Activated T-helper 2 cell treated with anti-CD3 and anti-CD28 coated beads, Interferon-gamma antibody, Interleukin-2, Interleukin-4, amounts not matched to agents 10 μg/mL and 5 μg/mL and 100 μg/mL, durations not matched to agents 14 hours and 24 hours and 36 hours (primary cell): ENCODE measurements at places on chromosomes 1 and 21. TPM values are rescaled to one million over a fixed set of nuclear protein-coding genes. Genes with fewer than 3 reads are reported as not detected.

GRCh38 chr21:36155603-36156338, 853 bp upstream of the DOP1B start:
- DNase-seq = no peak

DNA sequence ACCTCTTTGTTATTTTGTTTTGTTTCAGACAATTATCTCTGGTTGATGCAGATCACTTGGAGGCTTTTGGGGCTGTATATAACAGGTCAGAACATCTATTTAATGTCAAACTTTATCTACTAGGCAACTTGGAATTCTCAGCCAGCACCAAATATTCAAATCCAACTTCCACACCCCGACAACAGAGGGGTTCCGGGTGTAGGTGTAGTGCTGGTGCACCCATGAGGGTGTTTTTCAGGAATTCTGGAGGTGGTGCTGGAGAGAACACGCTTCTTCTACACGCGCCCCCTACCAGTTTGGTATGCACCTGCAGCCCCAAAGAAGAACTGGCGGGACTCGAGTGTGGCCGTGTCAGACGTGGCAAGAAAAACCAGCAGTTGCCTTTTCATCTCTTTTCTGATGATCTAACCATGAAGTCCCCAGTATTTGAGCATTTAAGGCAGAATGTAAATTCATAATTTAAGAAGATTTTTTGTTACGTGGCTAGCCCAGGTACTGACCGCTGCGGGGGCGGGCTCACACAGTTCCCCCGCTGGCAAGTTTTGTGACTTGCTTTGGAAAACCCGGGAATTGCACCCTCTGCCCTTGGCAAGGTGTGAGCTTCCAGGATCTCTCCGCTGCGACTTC, 462 bp upstream of the TLCD4 start:
- peak; percentile 10 for DNase-seq

- DNase-seq = no peak
These were observed 17.6 kb downstream of the PTGER3 start for GRCh38 chr1:71030026-71030425.

DNA sequence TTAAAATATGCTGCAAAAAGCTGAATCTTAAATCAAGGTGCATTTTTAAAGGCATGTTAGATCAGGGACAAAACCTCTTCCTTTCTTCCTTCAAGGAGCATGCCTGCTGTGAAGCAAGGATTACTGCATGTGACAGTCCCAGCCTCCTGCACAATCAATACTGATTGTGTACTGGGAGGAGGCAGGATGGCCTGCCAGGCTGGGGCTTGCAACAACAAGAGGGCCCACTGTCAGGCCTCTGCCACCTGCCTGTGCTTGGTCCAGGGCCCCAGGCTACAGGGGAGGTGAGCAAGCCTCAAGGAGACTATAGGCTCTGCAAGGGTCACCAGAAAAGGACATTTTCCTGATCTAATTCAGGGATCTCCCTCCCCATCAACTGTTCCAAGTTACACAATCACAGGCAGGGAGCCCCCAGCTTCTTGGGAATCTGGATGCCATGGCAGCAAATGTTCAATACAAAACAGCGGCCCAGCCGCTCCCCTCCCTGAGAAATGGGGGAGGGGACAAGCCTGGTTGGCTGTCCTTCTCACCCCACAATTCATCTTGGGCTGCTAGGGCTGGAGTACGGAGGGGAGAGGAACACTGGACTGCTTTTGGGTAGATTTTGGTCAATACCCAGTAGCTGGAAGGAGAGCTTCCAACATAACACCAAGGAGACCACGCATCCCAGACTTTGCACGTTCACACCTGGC, 76.7 kb downstream of the SSBP3 start:
- DNase-seq = no peak

- DNase-seq = no peak
These were observed 24.1 kb upstream of the ABCG1 start for GRCh38 chr21:42194863-42195262.

- DNase-seq = no peak
These were observed 54.4 kb downstream of the KAZN start for GRCh38 chr1:14652840-14653239.

DNA sequence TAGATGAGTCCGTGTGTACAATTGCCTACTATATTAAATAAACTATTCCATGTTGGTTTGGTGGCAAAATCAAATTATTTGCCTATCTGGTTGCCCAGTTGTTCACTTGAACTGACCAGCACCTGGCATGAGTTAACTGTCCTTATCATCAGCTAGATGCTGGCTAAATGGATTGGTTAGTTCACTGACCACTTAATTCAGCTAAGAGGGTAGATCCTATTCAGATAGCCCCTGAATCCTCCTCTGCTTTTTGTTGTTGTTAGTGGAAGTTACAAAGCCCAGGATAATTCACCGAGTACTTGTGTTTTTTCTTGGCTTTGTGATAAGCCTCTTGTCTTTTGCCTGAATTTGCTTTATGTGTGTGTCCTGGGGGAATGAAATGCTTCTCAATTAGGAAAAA, 22.8 kb upstream of the CD53 start:
- no peak for DNase-seq

- DNase-seq = no peak
These were observed 31.3 kb downstream of the NEK7 start for GRCh38 chr1:198187973-198188588.

GRCh38 chr21:43916691-43917514, 51.9 kb downstream of the AGPAT3 start:
- DNase-seq = peak; percentile 62

DNA sequence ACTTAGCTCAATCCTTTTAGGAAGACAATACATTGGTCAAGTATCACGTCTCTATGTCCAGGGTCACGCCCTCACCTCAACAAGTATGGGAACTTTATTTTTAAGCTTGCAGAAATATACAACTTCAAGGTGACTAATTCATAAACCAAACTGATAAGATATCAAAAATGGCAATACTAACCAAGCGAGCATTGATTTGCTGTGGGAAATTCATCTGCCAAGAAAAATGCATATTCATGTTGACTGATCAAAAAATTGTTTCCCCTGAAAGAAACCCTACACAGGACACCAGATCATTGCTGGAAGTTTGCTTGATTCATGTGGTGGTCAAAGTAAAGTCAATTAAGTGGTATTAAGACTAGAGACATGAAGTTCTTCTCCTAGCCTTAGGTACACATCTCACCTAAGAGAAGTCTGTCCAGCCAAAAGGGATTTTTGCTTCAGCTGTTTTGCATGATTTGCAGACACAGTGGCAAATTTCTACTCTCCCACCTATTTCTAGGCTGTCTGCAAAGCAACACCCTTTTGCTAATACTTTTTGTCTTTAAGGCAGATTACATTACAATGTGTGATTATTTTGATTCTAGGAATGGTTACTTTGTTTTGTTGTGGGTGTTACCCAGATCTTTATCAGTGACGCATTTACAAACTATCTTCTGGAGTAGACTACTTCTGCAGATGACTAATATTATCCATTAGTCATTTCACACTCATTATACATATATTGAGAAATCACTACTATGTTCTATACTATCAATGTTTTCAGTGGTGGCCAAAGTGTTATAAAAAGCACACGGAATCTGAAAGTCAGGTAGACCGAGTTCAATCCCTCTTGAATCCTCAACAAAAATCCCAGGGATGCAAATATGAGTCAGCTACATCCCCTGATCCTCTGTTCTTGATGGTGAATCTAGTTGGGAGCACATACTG, 12.4 kb downstream of the SAMSN1 start:
- DNase-seq = no peak

- DNase-seq = no peak
These were observed 28.9 kb upstream of the NLRP3 start for GRCh38 chr1:247387096-247387495.

DNA sequence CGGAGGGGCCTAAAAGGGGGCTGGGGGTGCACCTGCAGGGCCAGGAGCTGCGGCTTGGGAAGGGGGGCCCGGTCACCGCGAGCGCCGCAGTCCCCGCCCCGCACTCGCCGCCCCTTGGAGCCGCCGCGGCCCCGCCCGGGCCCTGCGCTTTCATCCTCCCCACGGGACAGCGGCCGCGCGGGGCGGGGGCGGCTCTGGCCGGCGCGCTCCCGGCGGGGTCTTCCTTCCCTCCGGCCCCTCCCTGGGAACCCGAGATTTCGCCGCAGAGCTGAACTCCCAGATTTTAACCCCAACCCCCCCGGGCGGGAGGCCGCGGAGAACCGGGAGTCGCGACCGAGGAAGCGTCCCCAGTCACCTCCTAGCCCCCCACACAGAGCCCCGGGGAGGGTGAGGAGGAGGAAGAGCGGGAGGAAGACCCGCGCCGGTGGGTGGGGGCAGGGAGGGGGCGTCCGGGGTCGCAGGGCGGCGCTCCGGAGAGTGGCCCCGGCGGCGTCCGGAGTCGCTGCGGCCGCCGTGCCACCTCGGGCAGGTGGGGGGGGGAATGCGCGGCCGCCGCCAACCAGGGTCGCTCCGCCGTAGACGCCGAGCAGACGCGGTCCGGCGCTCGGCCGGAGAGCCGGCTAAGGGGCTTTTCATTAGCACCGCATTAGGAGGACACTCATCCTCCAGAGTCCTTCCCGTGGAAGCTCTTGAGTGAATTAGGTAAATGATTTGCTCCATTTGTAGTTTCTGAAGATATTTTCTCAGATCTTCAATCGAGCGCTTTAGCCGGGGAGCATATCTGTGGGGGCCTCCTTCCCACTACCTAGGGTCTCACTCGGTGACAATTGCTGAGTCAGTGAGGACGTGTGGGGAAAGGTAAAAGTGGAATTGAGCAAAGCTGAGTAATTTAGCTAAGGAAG, 31.6 kb upstream of the NFIA start:
- no peak for DNase-seq

GRCh38 chr1:173162601-173163000, 44.5 kb downstream of the TNFSF4 start:
- no peak for DNase-seq

GRCh38 chr1:74650561-74650960, 23.0 kb downstream of the ERICH3 start:
- DNase-seq = no peak

- no peak for DNase-seq
These were observed at the start of gene DPT for GRCh38 chr1:168728473-168729404. Gene DPT (minus strand): TSS chr1:168729206. CDS start chr1:168729174, 32 bp downstream.

DNA sequence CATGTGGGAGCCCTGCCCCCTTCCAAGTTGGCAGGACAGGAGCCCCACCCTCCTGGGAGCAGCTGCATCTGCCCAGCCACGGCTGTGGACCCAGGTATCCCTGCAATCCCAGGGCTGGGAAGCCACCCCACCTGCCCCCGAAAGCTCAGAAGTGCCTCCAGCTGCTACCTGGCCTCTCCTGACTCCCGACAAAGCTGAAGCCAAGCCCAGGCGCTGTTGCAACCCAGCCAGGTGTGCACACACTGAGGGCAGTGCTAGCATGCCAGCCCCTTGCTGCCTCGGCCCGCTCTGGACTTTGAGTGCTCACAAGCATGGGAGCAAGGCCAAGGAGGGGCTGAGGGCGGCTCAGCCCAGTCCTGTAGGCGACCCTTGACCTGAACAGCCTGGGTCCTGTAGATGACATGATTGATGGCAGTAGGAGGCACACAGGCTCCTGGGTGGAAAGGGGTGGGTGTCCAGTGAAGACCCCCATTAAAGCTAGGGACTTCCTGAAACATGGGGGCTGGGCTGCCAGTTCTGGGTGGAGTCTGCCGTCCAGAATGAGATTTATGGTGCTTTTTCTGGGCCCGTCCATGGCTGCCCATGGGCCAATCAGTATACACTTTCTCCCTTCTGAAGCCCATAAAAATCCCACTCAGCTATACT, 2.8 kb upstream of the SSU72 start:
- DNase-seq = no peak

GRCh38 chr21:45213392-45213791, 74.3 kb downstream of the POFUT2 start:
- no peak for DNase-seq

DNA sequence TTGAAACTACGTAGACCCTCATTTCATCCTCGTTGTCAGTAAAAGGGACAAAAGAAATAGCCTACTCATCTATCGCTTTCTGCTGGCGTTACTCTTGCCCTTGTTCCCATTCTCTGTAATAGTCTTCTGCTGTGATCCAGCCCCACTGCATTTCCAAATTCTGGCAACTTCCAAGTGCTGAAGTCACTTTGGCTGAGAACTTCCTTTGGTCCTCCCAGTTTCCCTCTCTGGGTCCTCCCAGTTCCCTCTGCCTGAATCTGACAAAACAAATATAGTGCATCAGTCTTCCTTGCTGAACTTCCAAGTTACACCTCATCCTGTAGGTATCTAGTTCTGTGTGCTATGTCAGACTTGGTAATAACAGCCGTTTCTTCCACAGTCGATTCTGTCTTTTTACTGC, 47.0 kb upstream of the PLA2G4A start:
- DNase-seq = no peak

DNA sequence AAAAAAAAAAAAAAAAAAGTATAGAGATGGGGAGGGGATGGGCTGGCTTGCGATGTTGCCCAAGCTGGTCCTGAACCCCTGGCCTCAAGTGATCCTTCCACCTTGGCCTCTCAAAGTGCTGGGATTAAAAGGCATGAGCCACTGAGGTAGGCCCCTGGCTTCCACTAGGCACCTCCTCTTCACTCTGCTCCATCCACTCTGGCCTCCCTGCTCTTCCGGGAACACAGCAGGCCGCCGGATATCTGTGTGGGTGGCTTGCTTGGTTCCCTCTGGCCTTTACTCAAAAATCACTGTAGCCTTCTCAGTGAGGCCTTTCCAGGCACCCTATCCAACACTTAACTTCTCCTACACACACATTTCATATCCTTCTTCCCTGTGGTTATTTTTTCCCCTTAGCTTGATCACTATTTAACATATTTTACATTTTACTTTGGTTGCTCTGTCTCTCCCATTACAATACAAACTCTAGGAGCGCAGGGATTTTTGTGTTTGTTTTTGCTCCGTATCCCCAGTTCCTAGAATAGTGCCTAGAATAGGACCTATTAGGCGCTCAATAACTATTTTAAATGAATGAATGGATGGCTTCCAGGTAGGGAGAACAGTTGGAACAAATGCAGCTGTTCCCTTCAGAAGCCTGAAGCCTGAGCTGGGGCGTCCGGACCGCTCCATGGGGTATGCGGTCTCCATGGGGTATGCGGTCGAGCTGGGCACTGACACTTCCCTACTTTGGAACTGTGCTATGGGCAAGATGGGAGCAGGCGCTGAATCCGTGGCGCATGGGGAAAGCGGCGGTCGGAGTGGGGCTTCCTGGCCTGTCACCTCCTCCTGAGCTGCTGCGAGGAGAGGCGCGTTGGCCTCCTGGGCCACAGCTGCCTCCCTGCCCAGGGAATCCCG, 46.7 kb downstream of the H3-3A start:
- DNase-seq = no peak

- DNase-seq = no peak
These were observed 64.1 kb upstream of the TMEM51 start for GRCh38 chr1:15089258-15089992.

- DNase-seq = no peak
These were observed 84.1 kb upstream of the COX20 start for GRCh38 chr1:244751271-244751895.

GRCh38 chr1:241849345-241849695, 1.3 kb downstream of the EXO1 start:
- DNase-seq = no peak

The CACHD1 gene
- total RNA-seq = 0.14 TPM in 2 replicates

The TAS1R1 gene
- total RNA-seq = not detected in 2 replicates

The ESPN gene
- total RNA-seq = 0.87 and 1.0 TPM in 2 replicates

The HMCN1 gene
- total RNA-seq = 0.18 and 0.28 TPM in 2 replicates

The GBP7 gene
- total RNA-seq = not detected in 2 replicates

The POLR3C gene
- total RNA-seq = 31.6 and 33.4 TPM in 2 replicates

The SYNC gene
- total RNA-seq = not detected in 2 replicates

The FLG2 gene
- not detected in 2 replicates for total RNA-seq

The AJAP1 gene
- not detected in 2 replicates for total RNA-seq

The FCRL2 gene
- not detected in 2 replicates for total RNA-seq
